ENCODE measurements at places on chromosomes 3 and 15.

- no peak for DNase-seq
Observed at GRCh38 chr15:49751191-49751590, 130.3 kb downstream of the DTWD1 start.

GRCh38 chr3:59115364-59116232 lies 65.8 kb upstream of the CFAP20DC start:
- DNase-seq = no peak

DNA sequence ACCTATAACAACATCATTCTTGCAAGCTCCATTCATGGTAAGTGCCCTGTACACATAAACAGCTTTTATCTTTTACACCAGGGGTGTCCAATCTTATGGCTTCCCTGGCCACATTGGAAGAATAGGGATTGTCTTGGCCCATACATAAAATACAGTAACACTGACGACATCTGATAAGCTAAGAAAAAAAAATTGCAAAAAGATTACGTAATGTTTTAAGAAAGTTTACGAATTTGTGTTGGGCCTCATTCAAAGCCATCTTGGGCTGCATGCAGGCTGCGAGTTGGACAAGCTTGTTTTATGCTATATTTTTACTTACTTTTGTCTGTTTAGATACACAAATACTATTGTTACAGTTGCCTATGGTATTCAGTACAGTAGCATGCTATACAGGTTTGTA lies 31.6 kb downstream of the ZNF654 start:
- DNase-seq = no peak

GRCh38 chr3:37183976-37184375 lies 9.6 kb upstream of the LRRFIP2 start:
- no peak for DNase-seq

DNA sequence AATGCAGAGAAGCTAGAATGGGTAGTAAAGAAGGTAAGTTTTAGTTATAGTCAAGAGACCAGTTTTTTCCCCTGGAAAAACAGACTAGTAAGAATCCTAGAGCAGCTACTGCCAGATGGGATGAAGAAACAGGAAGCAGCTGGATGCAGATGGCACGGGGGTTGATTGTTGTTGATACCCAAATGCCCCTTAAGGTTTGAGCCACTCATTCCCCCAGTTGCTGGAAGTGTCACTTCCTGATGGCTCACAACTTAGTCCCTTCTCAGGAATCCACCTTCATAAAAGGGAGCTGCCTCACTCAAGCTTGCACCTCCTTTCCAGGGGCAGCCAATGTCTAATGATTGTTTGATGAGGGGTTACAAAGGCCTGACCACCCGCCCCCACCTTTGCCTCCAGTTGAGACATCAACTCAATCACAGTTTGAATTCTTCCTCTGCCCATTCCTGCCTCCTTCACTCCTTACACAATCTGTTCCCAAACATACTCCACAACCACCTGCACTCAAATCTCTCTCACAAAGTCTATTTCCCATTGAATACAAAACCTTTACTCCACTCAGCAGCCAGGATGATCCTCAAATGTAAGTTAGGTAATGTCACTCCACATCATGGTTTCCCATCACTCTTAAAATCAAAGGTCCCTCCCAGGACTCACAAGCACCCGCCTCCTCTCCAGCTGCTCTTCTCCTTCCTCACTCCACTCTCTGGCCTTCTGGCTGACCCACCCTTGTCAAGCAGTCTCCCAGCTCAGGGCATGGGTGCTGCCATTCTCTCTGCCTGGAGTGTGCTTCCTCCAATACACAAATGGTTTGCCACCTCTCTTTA lies 450.1 kb upstream of the THBS1 start:
- DNase-seq = no peak

Data from NCI-H2227 treated with DMSO at 0.1 percent for 48 hours (cell line).